HFF-Myc (cell line): ENCODE measurements at places on chromosomes 2 and 18.

DNA sequence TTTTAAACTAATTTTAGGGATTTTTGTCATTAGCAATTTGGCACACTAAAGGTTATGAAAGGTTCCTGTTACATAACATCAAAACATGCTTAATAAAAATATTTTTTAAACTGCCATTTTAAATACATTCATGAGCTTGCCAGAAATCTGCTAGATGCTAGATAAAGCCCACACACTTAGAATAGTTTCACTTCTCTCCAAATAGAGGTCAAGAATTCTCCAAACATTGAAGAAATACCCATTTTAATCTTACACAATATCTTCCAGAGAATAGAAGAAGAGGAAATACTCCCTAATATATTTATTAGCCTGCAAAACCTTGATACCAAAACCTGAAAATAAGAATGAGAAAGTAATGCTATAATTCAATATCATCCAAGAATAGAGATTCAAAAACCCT is 247.5 kb downstream of the PTH2R start:
- DNase-seq = no peak

DNA sequence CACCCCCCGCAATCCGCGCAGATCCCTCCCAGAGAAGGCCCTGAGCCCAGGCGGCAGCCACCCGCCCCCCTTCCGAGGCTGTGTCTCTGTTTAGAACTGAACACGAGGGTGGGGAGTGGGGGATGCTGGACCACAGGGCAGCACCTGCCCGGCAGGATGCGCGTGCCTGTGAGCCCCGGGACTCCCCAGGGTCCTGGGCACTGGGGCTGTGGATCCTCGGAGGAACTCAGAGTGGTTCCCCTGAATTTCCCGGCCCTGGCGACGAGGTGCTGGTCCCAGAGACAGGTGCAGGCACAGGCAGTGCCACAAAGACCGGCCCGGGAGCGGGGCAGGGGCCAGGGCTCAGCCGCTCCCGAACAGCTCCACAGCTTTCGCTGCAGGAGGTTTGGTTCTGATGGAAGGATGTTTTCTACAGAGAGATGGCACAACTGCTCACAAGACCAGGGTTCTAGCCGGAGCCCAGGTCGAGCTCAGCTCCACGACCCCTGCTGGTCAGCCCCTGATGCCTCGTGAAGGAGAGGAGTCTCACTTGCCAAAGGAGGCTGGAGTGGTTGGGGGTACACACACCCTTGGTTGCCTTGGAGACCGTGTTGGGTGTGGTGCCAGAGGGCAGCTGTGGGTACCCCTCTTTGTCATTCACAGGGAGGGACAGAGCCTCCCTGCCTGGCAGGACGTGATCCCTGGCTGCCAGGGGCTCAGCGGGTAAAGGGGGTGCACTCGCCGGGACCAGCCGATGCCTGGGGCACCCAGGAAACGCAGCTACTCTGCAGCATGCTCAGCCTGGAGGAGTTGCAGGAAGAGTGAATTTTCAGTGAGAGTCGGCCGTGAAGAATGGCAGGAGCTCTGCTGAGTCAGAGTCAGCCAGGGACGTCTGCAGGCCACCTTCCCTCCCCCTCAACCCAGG is 4.4 kb upstream of the NEU4 start:
- DNase-seq = no peak

GRCh38 chr2:123870881-123871276 is 154.2 kb upstream of the CNTNAP5 start:
- no peak for DNase-seq

DNA sequence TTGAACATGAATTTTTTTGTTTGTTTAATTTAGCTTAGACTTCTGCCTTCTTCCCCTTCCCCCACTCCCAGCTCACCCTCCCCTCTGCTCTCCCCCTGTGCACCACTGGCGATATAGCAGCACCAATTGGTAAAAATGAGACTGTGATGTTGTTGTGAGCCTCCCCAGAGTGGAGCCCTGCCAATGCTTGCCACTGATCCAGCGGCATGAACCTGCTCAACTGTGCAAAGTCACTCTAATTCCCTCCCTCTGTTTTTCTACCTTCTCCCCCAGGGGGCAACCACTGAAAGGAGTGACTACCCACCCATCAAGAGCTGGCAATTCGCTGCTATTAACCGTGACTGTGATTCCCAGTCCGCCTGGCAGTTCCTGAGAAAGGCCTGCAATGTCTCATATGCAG is 30.2 kb downstream of the KLHL14 start:
- DNase-seq = no peak

GRCh38 chr18:28725876-28726275 is 548.9 kb upstream of the CDH2 start:
- no peak for DNase-seq

- DNase-seq = no peak
These were observed 87.3 kb downstream of the MALT1 start for GRCh38 chr18:58758606-58759005.

DNA sequence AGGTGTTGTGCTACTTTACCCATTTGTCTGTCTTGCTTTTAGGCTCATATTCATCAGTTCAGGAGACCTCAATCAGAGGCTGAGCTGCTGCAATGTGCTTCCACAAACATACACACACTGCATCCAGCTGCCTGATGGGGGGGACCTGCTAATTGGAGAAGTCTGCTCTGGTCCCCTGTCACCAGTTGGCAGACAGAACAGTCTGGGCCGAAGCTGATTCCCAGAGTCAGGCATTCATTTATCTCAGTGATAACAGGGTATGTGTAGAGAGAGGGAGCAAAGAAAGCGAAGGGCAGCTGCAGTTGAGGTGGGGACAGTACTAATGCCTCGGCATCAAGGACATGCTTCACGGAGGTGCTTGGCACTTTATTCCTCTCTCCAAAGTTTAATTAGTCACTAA is 584.3 kb upstream of the PIK3C3 start:
- DNase-seq = no peak

DNA sequence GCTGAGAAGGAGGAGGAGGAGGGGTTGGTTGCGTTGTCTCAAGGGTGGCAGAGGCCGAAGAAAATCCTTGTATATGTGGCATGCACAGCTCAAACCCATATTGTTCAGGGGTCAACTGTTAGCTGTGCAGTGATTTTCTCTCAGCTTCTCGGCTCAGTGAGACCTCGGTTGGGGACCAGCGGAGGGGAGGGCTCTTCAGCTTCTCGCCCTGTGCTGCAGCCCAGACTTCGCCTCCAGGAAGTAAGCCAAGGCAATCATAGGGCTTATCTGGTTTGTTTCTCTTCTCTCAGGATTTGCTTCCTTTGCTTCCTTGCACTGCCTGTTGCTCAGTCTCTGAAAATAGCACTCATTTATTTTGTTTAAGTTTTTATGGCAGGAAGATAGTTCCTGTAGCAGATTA is 85.5 kb downstream of the SOWAHC start:
- DNase-seq = no peak

DNA sequence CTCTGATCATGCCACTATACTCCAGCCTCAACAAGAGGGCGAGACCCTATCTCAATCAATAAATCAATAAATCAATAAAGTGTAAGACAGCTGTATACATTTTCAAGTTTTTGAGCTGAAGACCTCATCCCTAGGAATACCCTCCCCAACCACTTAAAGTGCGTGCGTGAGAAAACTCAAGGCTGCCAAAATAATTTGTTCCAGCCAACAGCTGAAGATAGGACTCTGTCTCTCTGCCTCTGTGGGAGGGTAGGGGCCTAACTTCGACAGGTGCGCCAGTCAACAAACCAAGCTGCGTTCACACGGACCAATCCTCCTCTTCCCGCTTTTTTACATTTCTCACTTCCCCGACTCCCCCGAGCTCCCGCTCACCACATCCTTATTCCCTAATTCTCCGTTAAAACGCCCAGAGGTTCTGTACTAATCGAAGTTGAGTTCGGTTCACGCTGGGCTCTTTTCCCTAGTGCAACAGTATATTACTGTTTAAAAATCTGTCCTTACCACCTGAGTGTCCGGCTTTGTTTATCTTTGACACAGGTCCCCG is 618 bp downstream of the POLR2D start:
- no peak for DNase-seq

DNA sequence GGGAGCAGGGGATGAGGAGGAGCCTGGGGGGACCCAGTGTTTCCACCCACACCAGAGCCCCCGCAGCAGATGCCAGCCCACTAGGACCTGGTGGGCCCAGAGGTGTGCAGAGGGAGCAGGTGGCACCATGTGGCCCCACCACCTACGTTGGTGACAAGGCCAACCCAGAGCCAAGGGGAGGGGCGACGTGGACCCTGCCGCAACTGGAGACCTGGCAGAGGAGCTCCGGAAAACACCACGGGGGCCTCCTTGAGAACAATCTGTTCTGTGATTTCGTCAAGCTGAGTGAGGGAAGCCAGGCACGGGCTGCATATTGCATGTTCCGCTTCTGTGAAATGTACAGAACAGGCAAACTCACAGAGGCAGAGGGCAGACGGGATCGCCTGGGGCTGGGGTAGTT is 49.1 kb upstream of the GPC1 start:
- DNase-seq = no peak

DNA sequence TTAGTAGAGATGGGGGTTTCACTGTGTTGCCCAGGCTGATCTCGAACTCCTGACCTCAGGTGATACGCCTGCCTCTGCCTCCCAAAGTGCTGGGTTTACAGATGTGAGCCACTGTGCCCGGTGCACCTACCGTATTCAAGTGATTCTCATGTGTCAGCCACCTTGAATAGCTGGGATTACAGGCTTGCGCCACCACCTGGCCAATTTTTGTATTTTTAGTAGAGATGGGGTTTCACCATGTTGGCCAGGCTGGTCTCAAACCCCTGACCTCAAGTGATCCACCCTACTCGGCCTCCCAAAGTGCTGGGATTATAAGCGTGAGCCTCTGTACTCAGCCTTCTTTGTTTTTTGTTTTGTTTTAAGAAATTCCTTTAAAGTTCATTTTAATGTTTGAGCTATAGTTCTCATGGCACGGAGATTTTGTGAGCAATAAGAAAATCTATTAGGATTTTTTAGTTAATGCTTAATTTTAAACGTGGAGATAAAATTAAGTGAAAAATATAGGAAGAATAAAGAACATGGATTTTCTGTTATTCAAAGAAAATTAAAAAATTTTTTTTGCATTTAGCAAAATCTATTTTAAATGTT is 242.6 kb downstream of the PHLPP1 start:
- no peak for DNase-seq

DNA sequence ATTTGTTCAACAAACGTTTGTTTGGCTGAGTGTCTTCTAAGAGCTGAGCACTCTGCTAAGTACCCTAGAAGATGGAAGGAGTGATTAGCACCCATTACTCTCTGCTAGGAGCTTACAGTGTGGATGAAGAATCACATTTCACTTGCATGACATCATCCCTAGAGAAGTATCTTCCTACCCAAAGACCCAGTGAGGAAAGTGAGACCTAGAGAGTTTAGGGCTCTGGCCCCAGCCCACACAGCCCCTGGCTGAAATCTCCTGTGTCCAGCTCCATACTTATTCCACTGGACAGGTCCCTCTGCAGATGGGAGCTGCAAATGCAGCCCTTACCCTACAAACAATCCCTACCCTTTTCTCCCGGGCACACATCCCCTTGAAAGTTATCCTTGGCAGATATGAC is 26.8 kb upstream of the EPAS1 start:
- no peak for DNase-seq

DNA sequence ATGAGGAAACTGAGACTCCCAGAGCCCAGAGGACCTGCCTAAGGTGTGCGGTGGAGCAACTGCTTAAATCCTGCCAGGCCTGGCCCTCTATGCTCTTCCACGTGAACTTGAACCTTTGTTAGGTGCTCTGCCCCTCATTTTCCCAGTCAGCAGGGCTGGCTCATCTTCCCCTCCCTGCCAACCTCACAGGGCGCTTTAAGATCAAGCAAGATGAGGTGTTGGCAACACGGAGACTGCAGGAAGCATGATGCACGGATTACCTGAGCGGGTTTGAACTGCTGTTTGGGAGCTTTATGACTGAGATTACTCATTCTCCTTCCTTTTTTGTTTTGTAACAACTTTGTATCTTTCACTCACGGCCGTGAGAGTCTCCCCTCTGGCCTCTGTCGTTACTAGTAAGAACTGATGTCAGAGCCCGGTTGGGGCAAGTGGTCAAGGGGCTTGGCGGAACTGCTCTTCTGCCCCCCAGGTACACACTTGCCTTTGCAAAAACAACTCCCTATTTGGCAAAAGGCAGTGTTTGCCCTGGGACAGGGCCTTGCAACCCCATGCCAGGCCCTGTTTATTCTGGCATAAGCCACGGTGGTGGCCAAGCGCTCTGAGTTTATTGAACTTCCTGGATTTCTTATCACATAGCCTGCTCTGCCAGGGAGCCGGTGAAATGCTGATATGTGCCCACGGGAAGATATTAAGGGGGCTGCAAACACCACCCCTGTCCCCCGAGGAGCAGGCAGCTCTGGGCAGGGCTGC is 127.8 kb downstream of the INHBB start:
- no peak for DNase-seq

- DNase-seq = no peak
These were observed 89.1 kb downstream of the ALPK2 start for GRCh38 chr18:58539659-58540380.

DNA sequence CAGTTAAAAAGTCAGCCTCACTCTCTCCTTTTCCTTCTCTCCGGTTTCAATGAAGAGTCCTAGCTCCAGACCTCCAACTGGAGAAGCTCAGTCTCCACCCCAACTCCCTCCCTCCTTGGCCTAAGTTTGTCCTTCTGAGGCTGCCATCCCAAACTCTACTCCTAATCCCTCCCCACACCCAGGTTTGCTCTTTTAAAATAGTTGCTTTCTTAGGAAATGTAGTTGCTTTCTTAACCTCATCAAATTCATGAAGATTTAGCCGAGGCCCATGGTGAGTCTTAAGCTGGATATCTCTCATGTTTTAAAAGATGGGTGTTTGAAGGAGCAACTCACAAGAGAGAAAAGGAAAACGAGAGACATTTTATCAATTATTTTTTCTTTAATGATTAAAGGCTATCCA is 937 bp upstream of the LANCL1 start:
- DNase-seq = peak; percentile 21

DNA sequence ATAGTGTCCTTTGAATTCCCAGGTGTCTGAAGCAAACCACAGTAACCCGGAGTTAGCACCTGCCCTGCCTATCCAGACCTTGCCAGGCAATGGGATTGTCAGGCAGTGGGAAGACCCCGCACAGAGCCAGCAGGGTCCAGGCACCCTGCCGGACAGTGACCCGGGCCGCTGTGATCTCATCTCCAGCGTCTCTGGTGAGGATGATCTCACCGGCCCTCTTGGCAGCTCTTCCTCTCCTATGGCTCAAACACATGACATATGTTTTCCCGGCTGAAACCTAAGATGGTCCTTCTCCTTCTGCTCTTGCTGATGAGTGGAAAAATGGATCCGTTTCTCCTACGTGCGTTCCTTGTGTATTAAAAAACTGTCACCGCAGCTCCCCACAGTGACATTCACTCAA is 75.1 kb downstream of the ACOXL start:
- DNase-seq = no peak
